Stimulated activated CD8-positive, alpha-beta memory T cell treated with anti-CD3 and anti-CD28 coated beads, Interleukin-4, amount 100 ng/mL, for 4 hours (primary cell): ENCODE measurements at places on chromosomes 6 and 20.

DNA sequence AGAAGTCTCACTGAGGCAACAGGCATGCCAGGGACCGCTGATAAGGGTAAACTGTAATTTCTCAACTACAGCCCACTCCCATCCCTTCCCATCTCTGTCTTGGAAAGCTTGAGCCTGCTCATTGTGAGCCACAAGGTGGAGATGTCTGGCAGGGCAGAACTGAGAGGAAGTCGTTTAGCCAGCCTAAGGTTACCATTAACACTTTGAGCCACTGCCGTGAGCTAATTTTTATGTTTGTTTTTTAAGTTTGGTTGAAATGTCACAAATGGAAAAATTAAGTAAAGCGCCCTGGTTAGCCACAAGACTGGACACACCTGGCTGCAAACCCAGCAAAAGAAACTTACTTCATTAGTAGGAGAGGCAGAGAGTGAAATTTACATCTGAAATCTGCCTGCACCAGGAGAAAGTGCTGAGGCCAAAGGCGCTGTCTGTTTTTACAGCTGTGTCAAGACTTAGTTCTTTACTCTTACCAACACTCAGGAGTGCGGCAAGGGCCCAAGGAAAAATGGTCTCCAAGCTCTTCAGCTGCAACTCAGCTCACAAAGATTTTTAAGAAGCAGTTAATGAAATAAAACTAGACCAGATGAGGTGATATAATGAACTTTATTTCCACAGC is 50.0 kb upstream of the FAM83C start:
- no peak for DNase-seq

- DNase-seq, result no peak
These were observed 22.4 kb upstream of the SNX9 start for GRCh38 chr6:157800420-157801237.

DNA sequence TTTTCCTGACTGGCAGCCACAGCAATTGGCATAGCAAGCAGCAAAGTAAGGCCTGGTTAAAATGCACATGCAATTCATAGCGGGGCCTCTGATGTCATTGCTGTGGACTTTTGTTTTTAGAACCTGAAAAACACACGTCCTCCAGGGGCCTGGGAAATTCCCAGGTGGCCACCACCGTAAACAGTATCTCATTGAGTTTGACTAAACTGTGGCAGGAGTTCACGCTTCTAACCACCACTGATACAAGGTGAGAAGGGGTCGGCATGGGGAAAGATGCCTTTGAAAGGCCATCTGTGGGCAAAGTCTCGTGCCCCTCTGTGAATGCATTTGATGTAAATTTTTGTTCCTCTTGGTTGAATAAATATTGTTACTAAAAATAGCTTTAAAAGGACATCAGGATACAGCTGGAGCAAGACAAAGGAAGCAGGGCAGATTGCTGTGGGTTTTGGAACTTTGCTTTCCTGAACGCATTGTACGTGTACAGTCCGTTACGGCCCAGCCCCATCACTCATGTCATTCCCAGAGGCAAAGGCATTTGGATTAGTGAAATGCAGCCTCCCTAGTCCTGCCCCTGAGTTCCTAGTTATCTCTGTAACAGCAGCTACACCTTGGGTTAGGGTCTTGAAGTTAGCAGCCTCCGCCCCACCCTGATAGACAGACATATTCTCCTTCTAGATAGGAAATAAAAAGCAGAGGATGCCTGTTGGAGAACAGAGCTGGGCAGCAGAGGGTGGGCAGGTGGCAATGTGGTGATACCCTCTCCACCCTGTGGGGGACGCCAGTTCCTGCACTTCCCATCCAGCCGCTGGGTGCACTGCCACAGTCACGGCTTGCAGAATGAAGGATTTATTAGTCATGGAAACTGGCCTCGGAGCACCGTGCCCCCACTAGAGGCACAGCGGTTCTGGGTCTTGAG is 80.3 kb downstream of the ZDHHC14 start:
- DNase-seq, result no peak

DNA sequence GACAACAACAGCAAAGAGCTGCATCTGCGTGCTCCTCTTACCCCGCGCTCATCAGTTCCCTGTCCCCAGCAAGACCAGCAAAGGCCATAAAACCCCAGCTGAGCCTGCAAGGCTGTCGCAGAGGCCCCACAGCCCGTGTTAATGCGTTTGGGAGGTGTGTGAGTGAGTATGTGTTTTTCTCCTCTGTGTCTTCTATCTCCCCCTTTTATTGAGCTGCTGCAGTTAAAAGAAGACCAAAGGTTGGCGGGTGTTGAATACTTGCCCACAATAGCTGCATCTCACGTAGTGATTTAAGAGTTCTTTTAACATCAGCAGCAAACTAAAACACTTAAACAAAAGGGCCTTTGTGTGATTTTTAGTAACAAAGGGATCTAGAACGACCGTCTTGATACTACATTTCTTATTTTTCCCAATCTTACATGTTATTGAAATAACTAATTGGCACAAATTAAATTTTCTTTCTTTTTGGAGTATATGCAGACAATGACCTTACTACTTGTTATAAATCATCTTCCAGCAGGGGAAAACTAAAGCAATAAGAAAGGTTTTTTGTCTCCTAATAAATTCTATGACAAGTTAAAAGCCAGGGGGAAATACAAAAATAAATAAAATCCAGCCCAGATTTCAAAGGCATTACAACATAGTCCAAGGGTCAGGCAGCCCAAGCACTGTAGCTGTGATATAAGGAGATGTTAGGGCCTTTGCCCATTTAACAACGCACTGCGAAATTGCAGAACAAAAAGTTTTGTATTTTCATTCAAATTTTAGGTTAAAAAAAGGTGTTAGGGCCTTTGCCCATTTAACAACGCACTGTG is 27.2 kb upstream of the CNKSR3 start:
- DNase-seq, result no peak

DNA sequence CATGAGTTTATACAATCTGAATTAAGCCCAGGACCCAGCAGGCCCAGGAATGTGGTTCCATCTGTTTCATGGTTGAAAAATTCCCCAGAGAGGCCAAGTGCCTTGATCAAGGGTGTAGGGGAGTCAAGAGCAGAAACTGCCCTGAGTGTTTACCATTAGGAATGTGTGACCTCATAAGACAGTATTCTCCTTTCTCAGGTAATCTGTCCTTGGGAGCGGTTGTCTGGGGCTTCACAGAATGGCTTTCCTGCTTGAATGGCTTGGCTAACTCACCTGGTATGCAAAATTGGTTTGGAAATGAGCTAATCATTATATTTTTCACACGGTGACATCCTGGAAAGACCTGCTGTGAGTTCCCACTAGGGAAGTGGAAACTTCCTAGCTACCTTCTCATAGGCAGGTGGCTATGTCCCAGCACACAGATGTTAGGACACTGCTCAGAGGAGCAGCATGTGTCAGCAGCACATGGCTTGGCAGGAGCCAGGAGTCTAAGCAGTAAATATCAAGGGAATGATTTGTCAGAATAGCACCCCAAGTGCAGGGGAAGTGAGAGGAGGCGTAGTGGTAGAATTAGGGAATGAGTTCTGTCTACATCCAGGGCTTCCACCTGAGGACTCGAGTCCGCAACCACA is 17.7 kb downstream of the CLIC5 start:
- DNase-seq, result no peak

GRCh38 chr20:40154514-40154913 is 534.5 kb downstream of the MAFB start:
- no peak for DNase-seq

DNA sequence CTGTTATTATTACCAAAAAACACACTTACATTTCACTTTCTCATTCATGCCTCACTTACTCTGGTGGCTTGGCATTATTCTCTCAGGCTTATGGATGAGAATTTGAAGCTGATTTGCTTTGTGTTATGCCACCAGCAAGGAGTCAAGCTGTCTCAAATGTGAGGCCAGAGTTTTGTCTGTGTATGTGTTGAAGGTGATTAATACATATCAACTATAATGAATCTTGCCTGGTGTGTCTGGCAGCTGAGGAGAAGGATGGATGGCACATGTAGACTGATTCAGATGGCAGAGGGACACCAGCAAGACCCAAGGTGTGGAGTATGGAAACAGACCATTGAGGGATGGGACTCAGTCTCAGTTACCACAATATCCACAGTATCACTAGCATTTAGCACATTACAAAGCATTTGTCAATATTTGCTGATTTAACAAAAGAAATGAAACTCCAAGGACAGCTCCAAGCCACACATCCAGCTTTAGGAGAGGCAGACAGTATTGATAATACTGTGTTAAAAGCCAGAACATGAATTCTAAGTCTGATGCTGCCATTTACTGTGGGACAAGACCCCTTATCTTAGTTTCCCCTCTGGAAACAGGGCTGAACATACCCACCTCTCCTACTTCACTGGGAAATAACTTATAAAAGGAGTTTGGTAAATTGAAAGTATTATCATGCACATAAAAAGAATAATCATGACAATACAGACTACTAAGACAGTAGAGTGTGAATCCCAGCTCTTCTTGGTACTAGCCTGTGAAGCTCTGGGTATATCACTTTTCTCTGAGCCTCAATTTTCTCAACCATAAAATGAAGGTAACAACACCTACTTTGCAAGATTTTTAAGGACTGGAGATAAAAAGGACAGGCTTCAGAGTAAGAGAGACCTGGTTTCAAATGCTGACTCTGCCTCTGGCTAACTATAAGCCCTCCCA is 11.2 kb downstream of the BCL2L1 start:
- no peak for DNase-seq

DNA sequence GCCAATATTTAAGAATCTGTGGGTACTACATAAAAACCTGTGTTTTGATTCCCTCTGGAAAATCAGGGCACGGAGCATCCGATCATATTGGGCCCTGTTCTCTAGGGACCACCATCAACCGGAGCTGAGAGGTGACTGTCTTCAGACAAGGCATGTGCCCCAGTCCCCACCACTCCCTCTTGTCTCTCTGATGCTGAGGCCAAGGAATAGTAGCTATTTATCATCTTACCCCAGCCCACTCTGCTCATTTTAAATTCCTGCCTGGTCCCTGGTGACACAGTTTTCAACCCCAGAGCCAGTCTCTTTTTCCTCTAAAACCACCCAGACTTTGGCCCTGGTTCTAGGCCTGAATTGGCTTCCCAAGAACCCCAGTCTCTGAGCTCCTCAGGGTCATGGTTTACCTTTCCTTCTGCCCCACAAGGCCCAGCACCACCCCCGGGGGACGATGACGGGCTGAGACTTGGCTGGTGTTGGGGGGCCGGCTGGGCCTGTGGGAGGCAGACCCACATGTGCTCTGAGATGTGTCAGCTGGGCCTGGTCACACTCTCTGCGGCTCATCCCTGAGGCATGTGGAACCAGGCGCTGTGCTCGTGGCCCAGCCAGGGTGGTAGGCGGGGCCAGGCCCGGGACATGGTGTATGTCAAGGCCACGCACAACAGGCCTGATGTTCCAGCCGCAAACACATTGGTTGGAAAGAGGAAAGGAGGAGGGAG is 114.4 kb downstream of the CEBPB start:
- DNase-seq, result no peak

DNA sequence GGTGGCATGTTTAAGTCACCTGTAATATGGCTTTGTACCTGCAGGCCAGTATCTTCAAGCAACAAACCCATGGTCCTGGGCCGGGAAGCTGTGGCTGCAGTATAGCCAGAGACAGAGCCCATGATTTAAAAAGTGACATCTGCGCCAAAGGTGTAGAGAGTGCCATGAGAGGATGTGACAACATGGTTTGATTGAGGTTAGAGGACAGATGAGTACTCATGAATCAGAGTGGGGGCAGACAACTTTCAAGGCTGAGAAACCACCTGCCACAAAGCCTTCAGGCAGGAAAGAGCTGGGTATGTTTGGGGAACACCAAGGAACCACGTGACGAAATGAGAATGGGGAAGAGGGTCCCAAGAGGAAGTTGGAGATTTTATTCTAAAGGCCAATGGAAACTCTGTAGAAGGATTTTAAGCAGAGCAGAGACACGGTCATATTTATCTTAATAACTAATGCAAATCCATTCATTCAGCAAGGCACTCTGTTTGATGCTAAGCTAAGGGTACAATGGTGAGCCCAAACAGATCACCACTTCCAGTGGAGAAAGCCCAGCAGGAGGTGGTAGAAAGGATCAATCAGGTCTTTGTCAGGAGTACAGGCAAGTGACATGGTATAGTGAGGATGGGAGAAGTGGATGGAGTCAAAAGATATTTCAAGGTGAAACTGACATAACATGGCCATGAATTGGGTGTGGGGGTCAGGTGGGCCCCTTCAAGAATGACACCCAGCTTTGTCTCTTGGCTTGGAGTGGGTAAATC is 3.4 kb upstream of the MICAL1 start:
- DNase-seq, result no peak

GRCh38 chr6:83594941-83595340 is 82.6 kb downstream of the PRSS35 start:
- DNase-seq, result no peak

DNA sequence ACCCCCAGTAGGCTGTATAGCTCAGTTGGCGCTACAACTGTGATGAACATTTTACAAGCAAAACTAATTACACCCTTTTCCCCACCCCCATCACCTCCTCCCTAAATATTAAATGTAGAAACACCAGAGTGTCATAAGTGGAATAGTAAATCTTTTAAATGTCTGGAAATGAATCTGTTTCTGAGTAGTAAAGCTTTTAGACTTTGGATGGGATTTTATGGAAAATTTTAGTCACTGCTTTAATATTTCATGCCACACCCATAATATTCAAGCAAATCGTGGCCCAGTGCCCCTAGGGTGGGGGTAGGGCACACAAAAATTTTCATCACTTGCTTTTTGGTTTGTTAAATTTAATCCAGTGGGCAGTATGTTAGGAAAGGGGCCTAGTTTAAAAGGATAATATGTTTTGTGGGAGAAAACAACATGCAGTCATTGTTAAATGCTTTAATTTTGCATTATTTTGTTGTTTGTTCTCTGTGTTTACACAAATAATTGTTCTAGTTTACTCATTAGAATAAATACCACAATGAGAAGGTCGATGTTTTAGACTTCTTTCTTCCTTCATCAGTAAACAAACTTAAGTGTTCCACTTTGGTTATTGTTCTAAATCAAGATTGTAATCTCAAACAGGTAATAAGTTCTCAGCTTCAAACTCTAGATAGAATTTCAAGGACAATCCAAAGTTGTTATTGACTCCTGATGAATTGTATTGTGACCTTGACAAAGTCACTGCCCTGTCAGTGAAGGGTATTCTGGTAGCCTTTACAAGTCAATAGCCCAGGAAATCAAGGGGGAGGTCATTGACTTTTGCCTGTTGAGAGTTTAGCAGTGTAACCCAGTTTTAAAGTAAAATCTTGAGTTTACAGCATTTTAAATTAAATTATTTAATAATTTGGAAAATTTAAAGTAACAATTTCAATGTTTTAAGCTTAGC is 79.2 kb downstream of the CBFA2T2 start:
- no peak for DNase-seq

DNA sequence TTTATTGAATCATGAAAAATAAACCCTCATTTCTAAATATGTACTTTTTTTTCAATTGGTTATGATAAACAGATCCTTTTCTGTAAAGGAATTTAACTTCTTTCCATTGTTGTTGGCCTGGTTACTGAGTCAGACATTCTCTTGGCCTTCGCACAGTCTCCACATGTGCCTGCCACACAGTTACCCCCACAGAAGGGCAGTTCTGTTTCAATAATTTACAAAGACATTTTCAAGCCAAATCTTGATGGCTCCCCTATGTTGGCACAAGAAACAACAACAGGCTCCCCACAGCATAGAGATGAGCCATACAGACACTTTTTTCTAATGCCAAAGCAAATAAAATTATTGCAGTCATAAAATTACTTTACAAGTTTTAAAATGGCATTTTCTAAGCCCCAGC is 55.6 kb upstream of the BEND6 start:
- no peak for DNase-seq
